Neural crest cell (in vitro differentiated cells): ENCODE measurements at places on chromosomes 2 and 18. TPM values are rescaled to one million over a fixed set of nuclear protein-coding genes. Genes with fewer than 3 reads are reported as not detected.

Gene ABCB11
- total RNA-seq = 0.07 and 0.11 TPM in 2 replicates

Gene HOXD9
- not detected in 2 replicates for total RNA-seq

Gene SLC16A14
- 13.0 and 14.2 TPM in 2 replicates for total RNA-seq

Gene EXOC6B
- 28.0 and 28.2 TPM in 2 replicates for total RNA-seq

Gene PROKR1
- 0.09 and 0.16 TPM in 2 replicates for total RNA-seq

Gene FSHR
- total RNA-seq = not detected in 2 replicates

Gene FAM98A
- total RNA-seq = 41.7 and 51.5 TPM in 2 replicates

Gene STK16
- 28.5 and 31.2 TPM in 2 replicates for total RNA-seq

DNA sequence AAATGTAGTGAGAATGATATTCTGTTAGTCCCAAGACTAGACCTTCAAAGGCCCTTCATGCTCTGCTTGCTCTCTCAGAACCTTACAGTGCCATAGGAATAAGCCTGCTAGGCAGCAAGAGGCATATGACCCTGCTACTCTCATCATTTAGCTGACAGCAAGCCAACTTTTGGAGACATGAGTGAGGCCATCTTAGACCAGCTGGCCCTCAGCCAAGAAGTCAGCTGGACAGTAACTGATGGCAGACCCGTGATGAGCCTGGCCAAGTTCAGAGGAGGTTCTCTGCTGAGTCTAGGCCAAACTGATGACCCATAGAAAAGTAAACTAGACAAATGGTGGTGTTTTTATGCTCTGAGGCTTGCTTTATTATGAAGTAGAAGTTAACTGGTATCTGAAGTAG, 82.6 kb downstream of the C18orf54 start:
- no peak for DNase-seq

DNA sequence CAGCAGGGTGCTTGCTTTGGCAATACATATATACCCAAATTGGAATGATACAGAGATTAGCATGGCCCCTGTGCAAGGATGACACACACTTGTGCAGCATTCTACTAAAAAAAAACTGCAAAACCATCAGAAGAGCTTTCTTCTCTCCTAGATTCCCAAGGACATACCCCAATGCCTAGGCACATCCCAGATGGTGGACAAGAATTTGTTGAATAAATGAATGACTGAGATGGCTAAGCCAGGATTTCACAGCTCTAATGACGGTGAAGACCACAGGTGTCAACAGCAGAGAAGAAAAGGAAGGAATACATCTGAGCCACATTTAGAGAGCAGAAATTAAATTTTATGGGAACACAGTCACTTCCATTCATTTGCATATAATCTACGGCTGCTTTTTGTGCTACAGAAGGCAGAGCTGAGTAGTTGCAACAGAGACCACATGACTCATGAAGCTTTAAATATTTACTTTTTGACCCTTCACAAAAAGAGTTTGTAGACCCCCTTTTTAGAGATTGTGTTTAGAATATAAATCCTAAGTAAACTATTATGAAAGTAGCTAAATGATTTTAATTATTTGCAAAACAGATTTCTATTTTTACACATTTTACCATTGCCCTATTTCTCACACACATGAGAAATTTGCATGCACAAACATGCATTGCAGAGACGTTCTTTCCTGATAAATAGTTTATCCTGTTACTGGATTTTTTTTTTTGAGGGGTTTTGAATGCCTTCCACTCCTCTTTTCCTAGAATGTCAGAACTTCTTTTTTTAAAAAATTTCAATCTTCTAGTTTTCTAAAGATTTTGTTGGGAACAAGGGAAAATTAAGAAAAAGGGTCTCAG, 119.0 kb downstream of the PMAIP1 start:
- DNase-seq = no peak

DNA sequence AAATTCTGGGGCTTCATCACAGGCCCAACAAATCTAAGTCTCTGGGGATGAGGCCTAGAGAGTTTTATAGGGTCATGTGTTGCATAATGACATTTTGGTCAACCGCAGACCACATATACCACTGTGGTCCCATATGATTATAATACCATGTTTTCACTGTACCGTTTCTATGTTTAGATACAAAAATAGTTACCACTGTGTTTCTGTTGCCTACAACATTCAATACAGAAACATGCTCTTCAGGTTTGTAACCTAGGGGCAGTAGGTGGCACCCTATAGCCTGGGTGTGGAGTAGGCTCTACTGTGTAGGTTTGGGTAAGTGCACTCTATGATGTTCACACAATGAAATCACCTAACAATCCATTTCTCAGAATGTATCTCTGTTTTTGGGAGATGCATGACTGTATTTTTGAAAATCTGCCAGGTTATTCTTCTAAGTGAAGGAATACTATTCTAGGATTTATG, 485.2 kb downstream of the PTPRM start:
- DNase-seq = no peak

GRCh38 chr18:8960740-8961657, 141.5 kb upstream of the NDUFV2 start:
- no peak for DNase-seq

DNA sequence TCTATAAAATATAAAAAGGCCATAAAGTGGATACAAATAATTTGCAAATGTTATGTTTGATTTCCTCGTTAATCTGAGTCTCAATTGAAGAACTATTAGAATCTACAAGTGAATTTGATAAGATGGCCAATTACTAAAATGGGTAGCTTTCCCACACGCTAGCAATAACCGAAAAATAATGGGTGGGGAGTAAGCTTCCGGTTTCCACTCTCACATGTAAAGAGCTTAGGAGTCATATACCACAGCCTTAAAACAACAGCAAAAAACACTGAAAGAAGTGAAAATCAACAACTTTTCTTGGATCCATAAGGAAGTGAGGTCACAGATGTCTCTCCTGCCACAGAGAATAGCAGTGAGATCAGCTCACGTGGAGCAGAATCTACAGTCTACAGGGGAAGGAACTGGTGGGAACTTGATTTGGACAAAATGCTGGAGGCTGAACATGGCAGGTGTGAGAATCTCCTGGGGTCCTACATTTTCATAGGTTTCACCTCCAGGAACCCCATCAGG, 18.6 kb downstream of the THAP4 start:
- no peak for DNase-seq

- DNase-seq = no peak
Observed at GRCh38 chr18:63971320-63972001, 1.6 kb downstream of the SERPINB8 start.

GRCh38 chr2:192267484-192267883, 72.8 kb upstream of the TMEFF2 start:
- DNase-seq = no peak

DNA sequence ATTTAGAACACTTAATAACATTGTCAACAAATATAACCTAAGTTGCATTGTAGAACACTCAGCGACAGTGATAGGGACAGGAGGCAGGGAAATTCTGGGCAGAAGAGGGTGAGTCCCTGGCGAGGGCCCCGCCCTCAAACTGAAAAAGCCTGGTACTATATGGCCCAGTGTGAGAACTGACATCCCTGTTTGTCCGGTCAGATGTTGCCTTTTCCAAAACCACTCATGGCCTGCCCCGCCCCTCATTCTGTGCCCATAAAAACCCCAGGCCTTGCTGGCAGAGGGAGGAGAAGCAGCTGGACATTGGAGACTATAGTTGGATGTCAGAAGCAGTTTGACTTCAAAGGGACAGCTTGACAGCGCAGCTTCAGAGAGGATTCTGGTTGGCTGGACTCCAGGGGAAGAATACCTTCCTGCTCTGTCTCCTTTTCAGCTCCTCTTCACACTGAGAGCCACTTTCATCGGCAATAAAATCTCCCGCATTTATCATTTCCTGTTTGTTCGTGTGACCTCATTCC, 47.0 kb downstream of the FAM117B start:
- no peak for DNase-seq

- no peak for DNase-seq
Observed at GRCh38 chr2:23617167-23617810, 232.3 kb downstream of the KLHL29 start.

GRCh38 chr2:128215897-128216642, 102.6 kb downstream of the HS6ST1 start:
- DNase-seq = no peak

DNA sequence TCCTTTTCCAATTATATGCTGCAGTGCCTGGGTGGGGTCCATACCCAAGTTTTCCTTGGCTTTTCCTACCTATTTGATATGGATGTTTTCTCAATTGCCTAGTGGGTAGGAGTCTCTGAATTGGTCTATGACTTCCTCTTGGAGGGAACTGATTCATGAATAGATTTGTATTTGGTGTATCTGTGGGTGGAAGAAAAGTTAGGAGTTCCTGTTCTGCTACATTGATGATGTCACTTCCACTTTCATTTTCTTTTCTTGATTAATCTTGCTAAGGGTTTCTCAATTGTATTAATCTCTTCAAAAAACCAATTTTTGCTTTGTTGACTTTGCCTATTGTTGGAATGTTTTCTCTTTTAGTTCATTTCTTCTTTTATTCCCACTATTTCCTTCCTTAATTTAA, 37.4 kb upstream of the SLC9A2 start:
- no peak for DNase-seq

- DNase-seq = no peak
Observed at GRCh38 chr2:36539631-36540030, 58.3 kb downstream of the FEZ2 start.

DNA sequence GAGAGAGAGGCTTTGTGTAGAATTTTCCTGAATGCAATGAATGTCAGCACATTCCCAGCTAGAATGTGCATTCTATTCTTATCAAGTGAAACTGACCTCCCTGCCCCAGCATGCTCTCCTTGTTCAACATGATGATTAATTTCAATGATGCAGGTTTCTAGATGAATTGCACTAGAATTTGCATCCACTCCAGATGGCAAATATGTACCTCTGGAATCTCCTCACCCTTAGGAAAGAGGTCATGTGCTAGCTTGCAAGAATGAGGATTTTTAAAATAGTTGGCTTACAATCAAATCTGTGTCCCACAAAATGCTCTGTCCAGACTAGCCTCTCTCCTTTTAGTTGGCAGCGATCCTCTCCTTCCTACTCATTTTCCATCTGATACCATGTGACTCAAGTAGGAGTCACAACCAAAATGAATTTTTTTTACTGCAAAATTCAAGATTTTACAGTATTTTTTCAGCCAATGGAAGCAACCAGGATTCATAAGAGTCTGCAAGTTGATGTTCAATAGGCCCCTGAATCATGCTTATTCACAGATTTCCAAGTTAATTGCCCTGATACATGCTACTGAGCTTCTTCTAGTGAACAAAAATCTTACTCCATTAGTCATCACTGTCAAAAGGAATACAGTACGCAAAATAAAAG, 21.0 kb upstream of the STAT4 start:
- DNase-seq = no peak

DNA sequence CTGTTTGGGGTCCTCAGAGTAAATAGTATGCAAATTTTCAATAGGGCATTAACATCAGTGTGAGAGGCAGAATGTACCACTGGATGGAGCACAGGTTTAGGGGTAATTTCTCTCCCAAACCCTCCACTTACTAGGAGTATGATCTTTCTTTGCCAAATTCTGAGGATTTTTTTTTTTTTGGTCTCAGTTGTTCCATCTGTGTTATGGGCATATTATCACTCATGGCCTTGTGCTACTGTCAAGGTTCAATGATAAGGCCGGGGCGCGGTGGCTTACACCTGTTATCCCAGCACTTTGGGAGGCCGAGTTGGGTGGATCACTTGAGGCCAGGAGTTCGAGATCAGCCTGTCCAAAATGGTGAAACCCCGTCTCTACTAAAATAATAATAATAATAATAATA, 30.2 kb upstream of the ZEB2 start:
- DNase-seq = no peak

GRCh38 chr2:28346587-28346986, 46.1 kb upstream of the FOSL2 start:
- DNase-seq = no peak

GRCh38 chr2:84854850-84855249, 26.0 kb downstream of the TRABD2A start:
- DNase-seq = no peak

DNA sequence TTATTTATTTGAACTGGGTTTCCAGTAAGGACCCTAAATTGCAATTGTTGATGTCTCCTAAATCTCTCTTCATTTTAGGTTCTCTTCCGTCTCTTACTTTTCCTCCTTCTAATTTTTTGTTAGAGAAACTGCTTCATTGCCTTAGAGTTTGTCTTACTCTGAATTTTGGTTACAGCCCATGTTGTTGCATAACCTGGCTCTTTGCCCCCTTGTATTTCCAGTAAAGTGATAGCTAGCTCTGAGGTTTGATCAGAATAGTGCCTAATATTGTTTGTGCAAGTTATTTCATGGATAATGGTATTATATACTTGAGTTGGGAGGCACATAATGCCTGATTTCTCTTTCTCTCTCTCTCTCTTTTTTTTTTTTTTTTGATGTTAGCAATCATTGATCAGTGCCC, 71.8 kb downstream of the MGAT5 start:
- DNase-seq = no peak
